ENCODE measurements at places on chromosomes 1 and 21. TPM values are rescaled to one million over a fixed set of nuclear protein-coding genes. Genes with fewer than 3 reads are reported as not detected.

DNA sequence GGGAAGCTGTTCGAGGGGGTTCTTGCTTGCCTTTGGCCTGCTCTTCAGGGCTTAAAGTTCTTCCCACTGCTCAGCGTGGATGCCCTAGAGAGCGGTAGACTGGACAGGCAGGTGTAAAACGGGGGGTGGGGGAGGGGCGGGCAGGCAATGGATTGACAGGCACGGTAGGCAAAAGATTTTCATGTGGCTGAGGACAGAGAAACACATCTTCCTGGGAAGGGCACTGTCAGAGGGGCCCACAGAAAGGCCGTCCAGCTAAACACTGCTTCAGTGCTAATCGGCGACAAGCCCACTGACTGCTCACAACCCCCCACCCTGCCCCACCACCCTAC is 412 bp downstream of the ABCA4 start:
- DNase-seq, result no peak

Gene CHIA
- total RNA-seq, result not detected

GRCh38 chr1:204873176-204873575 is 2.5 kb downstream of the NFASC start:
- DNase-seq, result no peak

- DNase-seq, result peak; percentile 3
Measured at GRCh38 chr21:26715878-26716506, 129.2 kb downstream of the ADAMTS1 start.

Gene ARHGAP29
- total RNA-seq, result not detected

GRCh38 chr1:199135901-199136300 is 497.1 kb downstream of the PTPRC start:
- no peak for DNase-seq

DNA sequence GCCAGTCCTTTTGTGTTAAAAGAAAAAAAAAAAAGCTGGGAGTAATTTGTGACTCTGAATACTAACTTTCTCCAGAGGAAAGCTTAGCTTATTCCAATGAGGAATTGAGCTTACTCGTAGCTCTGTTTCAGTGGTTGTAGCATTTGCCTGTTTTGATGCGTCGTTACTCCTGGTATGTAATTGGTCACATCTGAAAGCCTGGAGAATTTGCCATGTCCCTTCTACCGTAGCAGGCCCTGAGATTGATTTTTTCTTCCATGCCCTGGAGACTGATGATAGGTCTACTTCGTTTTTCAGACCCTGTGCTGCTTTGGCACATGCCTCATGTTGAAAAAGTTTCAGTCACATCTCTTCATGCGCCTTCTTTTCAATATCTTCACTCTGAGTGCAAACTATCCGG is 1103.0 kb downstream of the PLA2G4A start:
- no peak for DNase-seq

DNA sequence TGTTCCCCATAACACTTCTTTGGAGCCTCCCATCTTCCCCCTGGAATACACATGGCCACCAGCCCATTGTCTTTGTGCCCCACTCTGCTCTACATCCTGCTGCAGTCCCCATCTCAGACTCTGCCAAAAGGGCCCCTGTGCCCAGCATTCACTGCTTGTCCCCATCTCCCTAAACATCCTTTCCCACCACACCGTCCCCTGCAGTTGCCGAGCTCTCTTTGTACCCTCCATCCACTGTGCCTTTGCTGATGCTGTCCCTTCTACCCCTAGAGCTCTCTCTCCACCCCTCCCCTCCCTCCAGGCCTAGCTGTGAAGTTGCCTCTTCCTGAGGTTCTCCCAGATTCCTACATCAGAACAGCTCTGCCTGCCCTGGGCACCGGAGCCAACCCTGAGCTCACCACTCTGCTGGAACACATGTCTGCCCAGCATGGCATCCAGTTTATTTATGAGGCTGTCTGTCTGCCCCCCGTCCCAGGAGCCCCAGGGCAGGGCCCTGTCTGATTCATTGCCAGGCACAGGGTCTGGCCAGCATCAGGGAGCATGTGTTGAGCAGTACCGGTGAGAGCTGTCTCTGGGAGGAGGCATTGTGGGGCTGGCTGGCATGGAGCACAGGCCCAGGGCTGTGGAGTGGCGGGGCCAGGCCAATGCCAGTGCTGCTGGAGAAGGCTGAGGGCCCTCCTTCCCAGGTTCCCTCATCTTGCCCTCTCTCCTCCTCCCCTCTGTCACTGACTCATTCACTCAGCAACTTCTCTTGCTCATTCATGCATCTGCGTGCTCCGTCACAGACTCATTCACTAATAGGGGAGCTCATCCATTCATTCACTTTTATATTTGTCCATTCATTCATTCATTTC is 28.8 kb downstream of the EDN2 start:
- no peak for DNase-seq

GRCh38 chr1:145740269-145740668 is 21.0 kb downstream of the CD160 start:
- DNase-seq, result no peak

- DNase-seq, result no peak
Measured at GRCh38 chr1:151828921-151829320, 2.7 kb downstream of the RORC start.

DNA sequence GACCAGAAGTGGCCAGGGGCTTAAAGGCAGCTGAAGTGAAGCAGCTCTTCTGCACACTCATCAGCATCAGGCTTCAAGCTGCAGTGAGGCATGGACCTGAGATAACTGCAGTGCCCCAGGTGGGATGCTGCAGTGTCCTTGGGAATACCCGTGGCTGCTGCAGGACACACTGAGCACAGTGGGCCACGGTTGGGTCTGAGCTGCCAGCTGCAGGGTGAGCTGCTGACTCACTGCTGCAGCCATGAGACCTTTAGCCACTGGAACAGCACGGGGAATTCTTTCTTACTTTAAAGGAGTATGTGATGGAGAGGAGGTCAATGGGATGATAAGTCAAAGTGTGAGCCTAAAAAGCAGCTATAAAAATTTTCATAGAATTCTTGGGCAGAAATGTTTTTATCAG is 102.1 kb downstream of the XCL2 start:
- no peak for DNase-seq

DNA sequence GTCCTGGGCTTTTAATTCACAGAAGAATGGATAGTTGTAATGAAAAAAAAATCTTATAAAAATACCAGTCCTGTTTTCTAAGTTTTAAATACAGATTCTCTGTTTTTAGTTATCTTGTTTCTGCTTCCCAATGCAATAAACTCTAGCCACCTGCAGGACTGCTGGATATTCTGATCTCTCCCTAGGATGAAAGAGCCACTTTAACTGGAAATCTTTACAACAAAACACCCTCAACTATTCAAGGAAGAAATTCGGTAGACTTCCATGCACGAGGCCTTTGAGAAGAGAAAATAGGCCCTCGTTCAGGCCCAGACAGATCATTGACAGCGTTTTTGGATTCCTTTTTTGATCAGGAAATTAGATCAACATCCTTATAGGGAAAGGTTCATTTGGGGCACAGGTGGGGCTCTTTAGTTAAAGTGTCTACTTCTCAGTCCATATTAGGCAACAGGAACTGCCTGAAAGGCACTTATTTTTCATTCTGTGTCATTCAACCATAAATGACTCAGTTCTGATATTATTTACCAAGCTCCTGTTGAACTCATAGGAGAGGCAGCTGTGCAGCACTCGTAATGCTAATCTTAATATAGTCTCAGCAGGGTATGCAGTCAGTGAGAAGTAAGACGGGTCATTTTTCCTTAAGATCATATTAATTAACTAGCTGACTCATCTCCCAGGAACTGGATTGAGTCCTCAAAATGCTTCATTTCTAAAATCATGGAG is 71.1 kb upstream of the ERRFI1 start:
- peak; percentile 3 for DNase-seq

DNA sequence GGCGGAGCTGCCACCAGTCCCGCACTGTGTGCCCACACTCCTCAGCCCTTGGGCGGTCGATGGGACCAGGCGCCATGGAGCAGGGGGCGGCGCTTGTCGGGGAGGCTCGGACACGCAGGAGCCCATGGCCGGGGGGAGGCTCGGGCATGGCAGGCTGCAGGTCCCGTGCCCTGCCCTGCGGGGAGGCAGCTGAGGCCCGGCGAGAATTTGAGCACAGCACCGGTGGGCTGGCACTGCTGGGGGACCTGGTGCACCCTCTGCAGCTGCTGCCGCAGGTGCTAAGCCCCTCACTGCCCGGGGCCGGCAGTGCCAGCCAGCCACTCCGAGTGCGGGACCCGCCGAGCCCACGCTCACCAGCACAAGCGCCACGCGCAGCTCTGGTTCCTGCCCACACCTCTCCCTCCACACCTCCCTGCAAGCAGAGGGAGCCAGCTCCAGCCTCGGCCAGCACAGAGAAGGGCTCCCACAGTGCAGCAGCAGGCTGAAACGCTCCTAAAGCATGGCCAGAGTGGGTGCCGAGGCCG is 267.7 kb downstream of the RYR2 start:
- DNase-seq, result no peak
